Stimulated activated CD4-positive, alpha-beta T cell treated with anti-CD3 and anti-CD28 coated beads, Interleukin-12 subunit alpha, Interleukin-12 subunit beta, amount 100 ng/mL, for 4 hours (primary cell): ENCODE measurements at places on chromosomes 2 and 18.
A peak's percentile ranks its signal among the peaks of the same experiment; 100 is the strongest.

GRCh38 chr2:211751848-211752247, 786.8 kb downstream of the ERBB4 start:
- no peak for DNase-seq

GRCh38 chr2:29055601-29056000, 18.7 kb downstream of the PCARE start:
- DNase-seq = no peak

GRCh38 chr18:72848503-72849237, 19.1 kb downstream of the NETO1 start:
- no peak for DNase-seq

GRCh38 chr2:220420820-220421219, 793.4 kb downstream of the SLC4A3 start:
- no peak for DNase-seq

DNA sequence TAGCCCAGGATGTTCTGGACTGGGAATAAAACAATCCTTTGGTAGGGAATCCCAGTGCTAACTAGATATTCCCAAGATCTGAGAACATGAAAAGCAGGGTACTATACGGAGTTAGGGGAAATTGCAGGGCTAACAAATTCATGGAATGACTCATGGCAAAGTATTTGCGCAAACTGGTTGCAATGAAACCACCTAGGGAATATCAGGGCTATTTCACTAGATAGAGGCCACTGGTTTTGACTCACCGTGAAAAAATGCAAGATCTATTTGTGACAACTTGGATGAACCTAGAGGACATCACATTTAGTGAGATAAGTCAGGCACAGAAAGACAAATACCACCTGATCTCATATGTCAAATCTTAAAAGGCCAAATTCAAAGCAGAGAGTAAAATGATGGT, 233.3 kb downstream of the MBD2 start:
- no peak for DNase-seq

- DNase-seq = no peak
Measured at GRCh38 chr2:172674968-172675303, 60.7 kb upstream of the RAPGEF4 start.

DNA sequence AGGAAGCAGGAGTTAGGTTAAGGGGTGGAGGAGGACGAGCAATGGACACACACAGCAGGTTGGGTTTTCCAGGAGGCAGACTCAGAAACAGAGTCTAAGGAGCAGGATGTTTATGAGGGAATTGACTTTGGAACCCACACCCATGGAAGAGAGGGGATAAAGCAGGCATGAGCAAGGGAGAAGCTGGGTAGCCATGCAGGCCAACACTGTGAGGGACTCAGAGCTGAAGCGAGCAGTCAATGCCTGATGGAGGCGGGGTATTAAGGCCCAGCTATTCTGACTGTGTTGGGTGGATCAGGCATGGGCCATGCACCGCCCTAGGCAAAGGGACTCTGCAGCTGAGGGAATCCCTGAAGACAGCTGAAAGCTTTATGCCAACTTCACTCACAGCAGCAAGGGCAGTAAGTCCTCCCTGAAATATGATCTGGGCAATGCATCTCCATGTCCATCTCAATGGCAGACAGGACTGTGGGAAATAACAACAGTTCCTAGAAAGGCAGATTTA, 37.6 kb downstream of the TEX51 start:
- no peak for DNase-seq

GRCh38 chr2:189927823-189928222, 134.7 kb downstream of the MSTN start:
- no peak for DNase-seq

DNA sequence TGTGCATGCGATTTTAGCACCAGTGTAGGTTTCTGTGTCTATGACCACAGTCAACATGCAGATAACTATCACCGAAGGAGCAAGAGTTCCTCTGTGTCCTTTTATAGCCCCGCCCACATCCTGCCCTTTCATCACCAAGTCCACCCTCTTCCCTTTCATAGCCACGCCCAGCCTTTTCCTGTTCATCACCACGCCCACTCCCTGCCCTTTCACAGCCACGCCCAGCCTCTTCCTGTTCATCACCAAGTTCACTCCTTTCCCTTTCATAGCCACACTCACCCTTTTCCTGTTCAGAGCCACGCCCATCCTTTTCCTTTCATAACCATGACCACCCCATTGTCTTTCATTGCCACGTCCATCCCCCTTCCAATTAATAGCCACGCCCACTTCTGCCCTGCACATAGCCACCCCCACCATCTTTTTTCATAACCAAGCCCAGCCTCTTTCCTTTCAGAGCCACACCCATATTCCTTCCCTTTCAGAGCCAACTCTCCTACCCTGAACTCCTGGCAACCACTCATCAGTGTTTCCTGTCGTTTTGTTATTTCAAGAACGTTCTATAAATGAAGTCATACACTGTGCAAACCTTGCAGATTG, 273.9 kb downstream of the MYT1L start:
- peak; percentile 41 for DNase-seq

DNA sequence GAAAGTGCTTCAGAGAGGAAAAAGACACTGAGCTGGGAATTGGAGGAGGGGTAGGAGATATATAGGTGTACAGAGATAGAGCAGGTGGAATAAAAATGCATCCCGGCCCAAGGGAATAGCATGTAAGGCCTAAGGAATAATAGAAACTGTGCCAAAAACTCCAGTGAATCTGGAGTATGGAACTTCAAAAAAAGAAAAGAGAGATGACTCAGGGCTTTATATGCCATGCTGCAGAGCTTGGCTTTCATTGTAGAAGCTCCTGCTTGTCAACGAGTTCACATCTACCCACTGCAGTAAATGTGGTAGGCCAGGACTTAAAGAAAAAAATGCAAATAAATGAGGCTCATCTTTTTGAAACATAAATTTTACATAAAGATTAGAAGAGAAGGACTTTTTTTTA, 131.8 kb downstream of the MREG start:
- no peak for DNase-seq

DNA sequence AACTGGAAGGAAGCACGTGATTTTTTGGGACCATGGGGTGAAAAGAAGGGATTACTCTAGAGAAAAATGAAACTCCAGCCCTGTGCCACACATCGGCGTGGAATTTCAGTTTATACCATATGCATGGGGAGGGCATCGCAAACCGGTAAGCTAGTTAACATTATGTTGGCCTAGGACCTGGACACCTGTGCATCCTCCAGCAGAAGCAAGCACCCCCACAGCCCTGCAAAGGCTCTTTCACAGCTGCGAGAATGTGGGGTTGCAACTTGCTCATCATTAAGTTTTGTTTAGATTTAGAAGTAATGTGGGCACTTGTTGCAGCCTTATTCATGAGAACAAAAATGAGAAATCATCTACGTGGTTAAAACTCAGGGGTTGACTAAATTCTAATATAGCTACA, 299.2 kb downstream of the PIEZO2 start:
- DNase-seq = no peak

DNA sequence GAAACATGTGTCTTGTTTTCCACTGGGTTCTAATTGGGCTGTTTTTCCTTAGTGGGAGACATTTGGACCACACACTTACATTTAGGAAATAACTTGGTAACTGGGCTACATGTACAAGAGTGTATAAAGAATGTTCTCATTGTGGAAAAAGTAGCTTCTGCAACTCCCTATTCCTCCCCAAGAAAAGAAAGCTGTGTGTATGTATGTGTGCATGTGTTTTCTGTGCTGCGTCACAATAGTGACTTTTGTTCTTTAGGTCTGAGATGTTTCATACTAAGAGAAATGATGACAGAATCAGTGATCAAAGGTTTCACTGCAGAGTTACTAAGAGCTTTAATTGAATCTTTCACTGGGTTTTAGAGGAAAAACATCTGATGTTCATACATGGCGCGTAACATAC, 82.7 kb downstream of the TANC1 start:
- no peak for DNase-seq

GRCh38 chr2:130911482-130911881, 74.8 kb downstream of the ARHGEF4 start:
- no peak for DNase-seq

GRCh38 chr2:19272941-19273470, 85.4 kb downstream of the OSR1 start:
- DNase-seq = no peak

- no peak for DNase-seq
Measured at GRCh38 chr2:118171546-118171945, 83.3 kb downstream of the INSIG2 start.

DNA sequence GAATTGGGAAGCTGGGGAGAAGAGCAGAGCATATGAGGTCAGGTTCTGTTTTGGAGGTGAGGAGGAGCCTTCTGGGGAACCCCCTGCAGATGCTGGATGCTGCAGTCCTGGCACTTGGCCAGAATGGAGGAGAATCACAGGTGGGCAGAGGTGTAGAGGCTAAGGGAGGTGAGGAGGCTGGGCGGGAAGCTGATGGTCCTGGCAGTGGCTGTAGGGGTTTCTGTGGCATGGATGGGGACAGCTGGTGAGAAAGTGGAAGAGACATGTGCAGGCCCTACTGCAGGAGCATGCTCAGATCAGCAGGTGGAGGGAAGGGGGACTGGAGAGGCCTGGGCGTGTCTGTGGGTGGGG, 101.3 kb downstream of the DYSF start:
- DNase-seq = no peak

- no peak for DNase-seq
Measured at GRCh38 chr2:197506658-197507057, 6.5 kb downstream of the HSPE1 start.

DNA sequence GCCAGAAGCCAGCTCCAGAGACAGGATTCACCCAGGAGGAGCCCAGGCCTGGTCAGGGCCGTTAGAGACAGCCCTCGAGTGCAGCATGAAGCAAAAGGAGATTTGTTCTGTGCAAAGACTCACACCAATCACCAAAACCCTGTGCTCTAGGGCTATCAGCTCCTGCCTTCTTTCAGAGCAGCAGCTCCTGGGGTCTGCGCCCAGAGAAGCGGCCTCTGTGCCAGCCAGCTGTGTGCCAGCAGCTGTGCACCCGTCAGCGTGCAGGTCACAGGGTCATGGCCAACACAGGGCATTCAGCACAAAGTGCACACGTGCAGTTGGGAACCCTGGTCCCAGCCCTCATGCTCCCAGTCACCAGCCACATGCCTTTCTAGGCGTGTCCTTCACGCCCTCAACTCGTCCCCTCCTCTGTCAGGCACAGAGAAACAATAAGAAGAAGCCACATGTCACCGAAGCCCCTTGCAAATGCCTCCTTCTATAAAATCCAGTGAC, 49.3 kb downstream of the ZNF516 start:
- DNase-seq = no peak

DNA sequence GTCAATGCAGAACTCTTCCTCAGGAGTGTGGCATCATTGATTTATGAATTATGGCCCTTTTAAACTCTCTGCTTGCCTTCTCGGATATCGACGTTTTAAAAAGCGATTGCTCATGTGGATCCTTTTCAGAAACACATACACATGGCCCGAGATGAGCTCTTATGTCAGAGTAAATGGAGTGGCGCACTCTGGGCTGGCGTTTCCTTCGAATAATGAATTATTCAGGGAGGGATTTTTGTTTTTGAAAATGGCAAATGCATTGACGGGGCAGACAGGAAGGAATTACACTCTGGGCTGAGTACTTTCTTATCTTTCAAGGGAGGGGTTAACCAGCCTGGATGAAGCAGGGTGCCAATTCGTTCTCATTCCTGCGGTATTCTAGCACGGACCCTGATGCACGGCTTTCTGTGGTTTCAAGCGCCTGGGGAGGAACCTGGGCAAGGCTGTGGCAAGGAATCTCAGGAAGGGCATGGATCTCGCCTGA, 142.7 kb downstream of the PRKCE start:
- DNase-seq = no peak

DNA sequence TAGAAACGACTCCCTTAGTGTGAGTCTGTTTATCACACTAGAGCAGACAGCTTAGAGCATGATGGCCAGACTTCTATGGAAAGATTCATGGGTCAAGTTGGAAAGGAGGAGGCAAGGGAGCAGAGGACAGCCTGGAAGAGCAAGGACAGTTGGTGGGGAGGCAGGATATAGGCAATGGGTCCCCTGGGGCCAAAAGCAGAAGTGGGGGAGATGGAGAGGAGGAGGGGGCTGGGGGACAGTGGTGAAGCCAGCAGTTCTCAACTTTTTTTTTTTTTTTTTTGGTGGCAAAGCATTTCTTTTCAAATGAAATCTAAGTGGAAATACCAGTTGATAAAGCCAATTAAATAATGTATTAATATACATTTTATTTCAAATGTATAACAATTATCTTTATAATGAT, 197.9 kb downstream of the HRH4 start:
- DNase-seq = no peak

GRCh38 chr2:104443145-104443544, 410.8 kb upstream of the POU3F3 start:
- no peak for DNase-seq

DNA sequence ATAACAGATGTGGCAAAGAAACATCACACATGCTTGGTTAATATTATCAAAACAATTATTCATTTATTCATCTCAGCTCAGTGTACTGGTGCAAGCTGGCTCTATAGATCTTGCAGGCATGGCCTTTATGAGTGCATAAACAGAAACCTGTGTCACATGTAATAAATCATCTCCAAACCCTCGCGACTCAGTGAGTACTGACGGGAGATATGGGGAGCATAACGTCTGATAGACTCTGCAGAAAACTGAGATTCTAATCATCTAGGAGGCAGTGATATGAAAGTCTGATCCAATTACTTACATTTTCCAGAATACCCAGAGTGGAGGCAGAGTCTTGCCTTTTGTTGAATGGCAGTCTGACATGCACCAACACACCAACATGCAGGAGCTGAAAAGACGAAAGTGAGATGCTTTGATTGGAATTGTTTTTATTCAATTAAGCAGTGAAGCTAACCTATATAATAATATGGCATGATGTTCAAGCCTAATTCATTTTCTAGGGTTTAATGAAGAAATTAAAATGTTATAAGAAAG, 416.8 kb downstream of the RNF144A start:
- no peak for DNase-seq

DNA sequence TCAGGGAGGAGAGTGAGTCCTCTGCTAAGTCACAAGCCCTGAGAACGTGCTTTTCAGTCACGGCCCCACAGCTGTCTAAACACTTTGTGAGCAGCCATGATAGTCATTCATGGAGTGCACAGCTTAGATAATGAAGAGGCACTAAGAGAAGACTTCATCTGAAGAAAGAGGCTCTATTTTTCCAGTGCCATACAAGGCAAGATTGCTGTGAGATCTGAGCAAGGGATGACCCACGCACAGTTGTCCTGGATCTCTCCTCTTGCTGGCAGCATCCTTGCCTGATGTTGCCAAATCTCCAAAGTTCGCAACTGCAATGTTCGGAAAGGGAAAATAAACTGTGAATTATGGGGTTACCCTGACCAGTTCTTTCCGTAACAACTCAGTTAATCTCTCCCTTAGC, 418.7 kb downstream of the MEIS1 start:
- DNase-seq = no peak

- no peak for DNase-seq
Measured at GRCh38 chr18:51290860-51291259, 93.4 kb upstream of the MEX3C start.

- DNase-seq = no peak
Measured at GRCh38 chr2:108345951-108346350, 31.8 kb upstream of the SULT1C4 start.

- DNase-seq = no peak
Measured at GRCh38 chr18:70418546-70419311, 129.9 kb downstream of the SOCS6 start.
